Cardiac fibroblast (primary cell): ENCODE measurements at places on chromosomes 13 and 19.

DNA sequence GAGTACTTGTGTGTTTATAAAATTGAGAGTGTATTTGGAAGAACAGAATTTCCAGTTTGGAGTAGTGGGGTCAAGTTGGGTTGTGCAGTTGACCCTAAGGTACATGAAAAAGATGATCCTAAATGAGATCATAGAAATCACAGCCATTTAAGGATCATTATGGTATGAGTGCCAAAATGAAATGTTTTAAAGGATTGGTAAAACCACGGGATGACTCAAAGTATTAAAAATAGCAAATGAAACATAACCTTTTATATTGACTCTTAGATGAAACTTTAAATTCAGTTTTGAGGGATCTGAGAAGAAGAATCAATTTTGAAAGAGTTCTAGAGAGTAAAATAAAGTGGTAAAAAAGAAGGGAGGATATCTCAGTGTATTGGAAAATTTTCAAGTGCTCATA is 773.8 kb downstream of the GPC5 start:
- DNase-seq: no peak

GRCh38 chr19:44643605-44644401 is at the start of gene PVR:
Gene PVR (plus strand): TSS chr19:44643910. CDS start chr19:44644097, 187 bp downstream.
- peak; percentile 75 for DNase-seq

GRCh38 chr13:20713751-20714150 is 10.3 kb downstream of the IL17D start:
- peak; percentile 52 for DNase-seq

DNA sequence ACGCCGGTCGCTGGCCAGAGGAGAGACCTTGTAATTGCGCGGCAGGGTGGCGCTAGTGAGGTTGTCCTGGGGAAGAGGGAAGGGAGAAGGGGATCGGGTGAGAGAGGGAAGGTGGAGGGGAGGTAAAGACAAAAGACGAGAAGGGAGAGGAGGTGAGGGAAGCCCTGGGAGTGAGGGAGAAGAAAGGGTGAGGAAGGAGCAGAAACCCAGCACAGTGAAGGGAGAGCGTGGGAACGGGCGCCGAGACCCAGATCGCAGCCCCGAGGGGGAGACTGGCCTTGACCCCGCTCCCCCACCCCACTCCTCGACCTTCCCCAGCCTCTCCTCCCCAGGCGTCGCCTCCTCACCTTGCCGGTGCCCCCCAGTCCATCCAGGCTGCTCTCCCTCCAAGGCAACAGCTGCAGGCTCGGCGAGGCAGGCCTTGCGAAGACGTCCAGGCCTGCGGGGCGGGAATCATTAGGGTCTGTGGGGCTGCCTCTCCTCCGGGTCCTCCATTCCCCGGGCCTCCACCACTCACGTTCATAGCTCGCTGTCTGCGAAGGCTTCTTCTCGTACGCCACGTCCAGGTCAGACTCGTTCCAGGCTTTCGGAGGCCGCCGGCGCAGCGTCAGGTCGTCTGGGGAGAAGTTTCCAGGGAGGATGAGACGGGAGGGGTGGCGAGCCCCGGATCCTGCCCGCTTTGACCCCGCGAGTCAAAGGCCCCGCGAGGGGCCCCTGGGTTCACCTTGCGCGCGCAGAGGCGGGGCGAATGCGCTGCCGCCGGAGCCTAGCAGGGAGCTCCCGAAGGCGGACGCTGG is 8.8 kb downstream of the PPP1R13L start:
- no peak for DNase-seq

DNA sequence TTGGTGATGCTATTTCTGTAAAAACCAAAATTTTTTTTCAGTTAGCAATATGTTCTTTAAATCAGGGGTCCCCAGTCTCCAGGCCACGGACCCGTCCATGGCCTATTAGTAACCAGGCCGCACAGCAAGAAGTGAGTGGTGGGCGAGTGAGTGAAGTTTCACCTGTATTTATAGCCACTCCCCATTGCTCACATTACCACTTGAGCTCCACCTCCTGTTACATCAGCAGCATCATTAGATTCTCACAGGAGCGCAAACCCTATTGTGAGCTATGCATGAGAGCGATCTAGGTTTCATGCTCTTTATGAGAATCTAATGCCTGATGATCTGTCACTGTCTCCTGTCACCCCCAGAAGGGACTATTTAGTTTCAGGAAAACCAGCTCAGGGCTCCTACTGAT is 58.9 kb upstream of the SLC7A1 start:
- no peak for DNase-seq

GRCh38 chr13:110540871-110541525 is 20.5 kb downstream of the RAB20 start:
- no peak for DNase-seq

DNA sequence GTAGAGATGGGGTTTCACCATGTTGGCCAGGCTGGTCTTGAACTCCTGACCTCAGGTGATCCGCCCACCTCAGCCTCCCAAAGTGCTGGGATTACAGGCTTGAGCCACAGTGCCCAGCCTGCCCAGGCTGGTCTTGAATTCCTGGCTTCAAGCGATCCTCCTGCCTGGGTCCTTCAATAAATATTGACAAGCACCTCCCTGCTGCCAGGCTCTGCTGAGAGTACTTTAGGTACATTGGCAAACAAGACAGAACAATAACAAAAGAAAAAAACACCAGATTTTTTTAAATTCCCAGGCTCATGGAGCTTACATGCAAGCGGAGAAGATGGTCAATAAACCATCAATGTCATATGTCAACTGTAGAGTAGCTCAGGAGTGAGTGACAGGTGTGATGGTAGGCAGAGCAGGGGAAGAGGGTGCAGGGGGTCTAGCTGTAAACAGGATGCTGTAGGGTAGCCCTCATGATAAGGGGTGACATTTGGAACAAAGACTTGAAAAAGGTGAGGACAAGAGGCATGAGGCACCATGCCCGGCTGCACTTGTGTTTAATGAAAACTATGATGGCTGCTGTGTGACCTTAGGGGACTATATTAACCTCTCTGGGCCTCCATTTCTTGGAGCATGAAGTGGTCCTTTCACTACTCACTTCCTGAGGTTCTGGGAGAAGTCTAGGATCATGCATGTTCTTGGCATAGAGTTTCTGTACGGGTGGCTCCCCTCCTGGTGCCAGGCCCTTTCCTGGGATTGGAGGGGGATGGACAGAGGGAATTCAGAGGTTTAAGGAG is 19.6 kb downstream of the SULT2B1 start:
- no peak for DNase-seq

DNA sequence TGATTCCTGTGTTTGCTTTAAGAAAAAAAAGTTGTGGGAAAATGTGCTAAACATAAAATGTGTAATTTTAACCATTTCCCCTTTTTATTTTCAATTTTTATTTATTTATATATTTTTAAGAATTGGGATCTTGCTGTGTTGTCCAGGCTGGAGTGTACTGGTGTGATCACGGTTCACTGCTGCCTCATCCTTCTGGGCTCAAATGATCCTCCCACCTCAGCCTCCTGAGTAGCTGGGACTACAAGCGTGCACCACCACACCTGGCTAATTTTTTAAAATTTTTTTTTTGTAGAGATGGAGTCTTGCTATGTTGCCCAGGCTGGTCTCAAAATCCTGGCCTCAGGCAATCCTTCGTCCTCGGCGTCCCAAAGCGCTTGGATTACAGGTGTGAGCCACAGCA is 19.0 kb downstream of the CACNG6 start:
- DNase-seq: no peak

DNA sequence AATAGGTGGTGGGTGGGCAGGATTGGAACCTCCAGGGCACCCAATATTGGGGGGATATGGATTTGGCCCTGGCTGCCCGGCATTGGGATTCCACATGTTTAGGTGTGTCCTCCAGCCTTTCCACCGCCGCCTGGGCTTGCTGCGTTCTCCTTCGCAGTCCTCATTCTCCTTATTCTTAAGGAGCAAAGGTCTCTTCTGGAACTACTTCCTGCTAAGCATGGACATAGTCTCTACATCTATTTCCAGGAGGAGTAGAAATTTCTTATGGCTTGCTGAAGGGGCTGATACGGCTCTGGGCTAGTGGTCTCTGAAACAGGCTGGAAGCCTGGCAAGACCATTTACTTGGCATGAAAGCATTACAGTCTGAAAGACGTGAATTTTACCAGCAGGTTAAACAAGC is 9.2 kb upstream of the FCGBP start:
- DNase-seq: no peak

DNA sequence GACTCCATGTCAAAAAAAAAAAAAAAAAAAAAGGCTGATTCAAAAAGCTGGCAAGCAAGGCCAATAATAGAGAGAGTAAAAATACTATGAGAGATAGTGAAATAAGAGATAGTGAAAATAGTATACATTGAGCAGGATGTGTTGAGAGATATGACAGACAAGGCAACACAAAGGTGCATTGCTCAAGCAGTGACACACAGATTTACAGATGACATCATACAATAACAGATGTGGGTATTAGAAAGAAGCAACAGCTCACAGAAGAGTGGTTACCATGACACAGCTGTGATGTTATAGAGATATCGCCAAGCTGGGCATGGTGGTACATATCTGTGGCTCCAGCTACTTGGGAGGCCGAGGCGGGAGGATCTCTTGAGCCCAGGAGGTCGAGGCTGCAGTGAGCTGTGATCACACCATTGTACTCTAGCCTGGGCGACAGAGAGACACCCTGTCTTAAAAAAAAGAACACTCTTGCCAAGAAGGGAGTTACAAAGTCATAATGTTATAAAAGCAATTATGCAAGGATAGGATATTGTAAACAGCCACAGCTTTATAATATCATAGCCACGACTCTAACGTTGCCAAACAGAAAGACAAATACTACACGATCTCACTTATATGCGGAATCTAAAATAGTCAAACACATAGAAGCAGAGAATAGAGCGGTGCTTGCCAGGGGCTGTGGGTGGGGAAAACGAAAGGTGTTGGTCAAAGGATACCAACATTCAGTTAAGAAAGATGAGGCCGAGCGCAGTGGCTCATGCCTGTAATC is 10.3 kb downstream of the TNFSF9 start:
- no peak for DNase-seq

- no peak for DNase-seq
These were observed 74.7 kb downstream of the GADD45B start for GRCh38 chr19:2550431-2551171.

GRCh38 chr13:21539687-21540086 is 64.3 kb downstream of the MICU2 start:
- DNase-seq: no peak

- peak; percentile 54 for DNase-seq
These were observed 13.9 kb downstream of the PALM start for GRCh38 chr19:722553-723101.

DNA sequence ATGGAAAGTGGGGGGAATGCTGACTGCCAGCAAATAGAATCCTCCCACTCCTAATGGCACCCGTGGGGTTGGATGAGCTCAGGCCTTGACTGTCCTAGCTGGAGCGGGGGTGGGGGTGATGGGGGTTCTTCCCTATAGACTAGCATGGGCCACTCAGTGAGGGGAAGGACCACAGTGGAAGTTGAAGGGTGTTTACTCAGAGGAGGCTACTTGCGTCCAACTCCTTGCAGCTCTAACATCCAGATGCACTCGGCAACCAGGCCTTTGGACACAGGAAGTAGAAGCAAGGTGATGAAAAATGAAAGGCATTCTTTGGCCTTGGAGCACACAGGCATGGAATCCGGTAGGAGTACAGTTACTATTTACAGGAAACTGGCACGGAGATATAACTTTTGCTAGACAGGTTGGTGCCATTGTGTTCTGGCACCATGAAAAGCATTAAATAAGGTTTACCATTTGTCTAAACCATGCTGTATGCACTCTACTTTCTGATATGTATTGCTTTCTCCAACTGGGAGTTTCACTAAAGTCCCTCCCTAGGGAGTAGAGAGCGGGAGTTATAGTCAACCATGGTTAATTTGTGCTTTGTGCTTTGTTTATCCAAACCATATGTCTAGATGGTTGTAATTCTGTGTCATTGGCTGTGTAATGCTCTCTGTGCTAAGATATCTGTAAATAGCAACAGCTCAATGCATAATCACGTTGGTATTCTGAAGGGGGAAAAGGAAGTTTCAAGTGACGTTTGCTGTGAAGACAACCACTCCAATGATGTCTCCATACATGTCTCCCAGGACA is 125.3 kb downstream of the TSHZ3 start:
- peak; percentile 98 for DNase-seq

- peak; percentile 62 for DNase-seq
These were observed 531.9 kb downstream of the KLF12 start for GRCh38 chr13:73602295-73602694.

GRCh38 chr13:97212601-97213040 is 9.5 kb upstream of the MBNL2 start:
- peak; percentile 72 for DNase-seq

DNA sequence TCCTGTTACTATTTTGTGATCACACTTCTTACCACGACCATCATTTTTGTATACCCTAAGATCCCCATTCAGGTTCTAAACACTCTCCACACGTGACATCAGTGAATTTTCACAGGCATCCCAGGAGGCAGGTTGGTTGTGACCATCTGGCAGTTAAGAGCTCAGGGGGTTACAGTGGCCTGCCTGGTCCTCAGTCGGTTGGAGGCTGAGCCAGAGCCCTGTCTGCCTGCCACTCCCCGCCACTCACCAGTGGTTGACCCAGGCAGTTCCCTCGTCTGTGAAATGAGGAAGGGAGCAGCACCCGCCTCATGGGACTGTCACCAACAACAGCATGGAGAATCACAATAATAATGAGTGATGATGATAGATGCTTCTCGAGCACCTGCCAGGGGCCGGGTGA is 36.4 kb upstream of the EHD2 start:
- no peak for DNase-seq

- peak; percentile 49 for DNase-seq
These were observed at the start of gene SACS for GRCh38 chr13:23433171-23434153. Gene SACS (minus strand): TSS chr13:23433702. CDS start chr13:23411239, 22,463 bp downstream.

DNA sequence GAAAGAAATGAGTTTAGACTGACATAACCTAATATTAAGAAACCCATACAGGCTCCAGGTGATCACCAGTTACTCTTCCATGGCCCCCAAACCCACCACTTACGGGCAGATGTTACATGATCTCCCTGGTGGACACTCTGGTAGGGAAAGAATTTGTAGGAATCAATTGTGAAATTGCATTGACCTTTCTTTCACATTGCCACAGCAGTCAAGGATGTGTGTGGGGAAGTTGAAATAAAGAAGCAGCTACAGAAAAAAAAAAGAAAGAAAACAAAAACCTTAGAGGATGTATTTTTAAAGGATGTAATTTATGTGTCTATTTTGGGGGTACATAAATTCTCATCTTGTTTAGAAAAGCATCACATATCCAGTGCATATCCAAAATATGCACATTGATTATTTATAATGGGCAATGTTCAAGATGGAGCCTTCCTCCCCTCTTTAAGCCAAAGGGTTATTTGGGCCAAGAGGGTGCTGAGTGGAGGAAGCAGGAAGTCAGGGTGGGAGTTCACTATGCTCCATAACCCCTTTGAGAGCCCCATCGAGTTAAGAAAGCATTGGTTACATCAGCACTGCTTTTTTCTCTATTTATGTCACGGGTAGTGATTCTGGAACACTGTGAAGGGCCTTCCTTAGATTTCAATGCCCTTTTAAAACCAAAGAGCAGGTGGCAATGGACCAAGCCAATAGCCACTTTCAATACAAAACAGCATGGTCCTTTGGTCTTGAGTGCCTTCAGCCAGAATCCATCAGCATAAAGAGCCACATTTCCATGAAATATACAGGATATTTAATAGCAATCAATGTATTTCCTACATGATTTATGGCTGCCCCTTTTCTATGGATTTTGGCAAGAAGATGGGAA is 169.6 kb downstream of the LACC1 start:
- DNase-seq: no peak
